ENCODE measurements at places on chromosomes 1 and 21.
A peak's percentile ranks its signal among the peaks of the same experiment; 100 is the strongest.

DNA sequence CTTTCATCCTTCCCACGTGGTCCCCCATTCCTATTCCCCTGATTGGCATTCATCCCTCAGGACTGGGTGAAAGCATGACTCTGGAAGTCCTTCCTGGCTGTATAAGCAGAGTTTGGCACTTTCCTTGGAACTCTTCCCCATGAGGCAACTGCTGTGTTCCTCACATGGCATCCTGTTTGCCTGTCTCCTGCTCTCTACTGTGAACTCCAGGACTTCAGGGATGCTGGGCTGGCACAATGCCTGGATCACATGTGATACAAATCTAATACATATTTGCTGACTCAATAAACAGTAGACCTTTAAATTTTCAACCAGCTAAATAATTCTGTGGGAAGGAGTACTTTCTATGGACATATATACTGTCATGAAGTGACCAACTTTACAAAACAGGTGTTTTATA is 46.8 kb upstream of the EDEM3 start:
- no peak for DNase-seq

DNA sequence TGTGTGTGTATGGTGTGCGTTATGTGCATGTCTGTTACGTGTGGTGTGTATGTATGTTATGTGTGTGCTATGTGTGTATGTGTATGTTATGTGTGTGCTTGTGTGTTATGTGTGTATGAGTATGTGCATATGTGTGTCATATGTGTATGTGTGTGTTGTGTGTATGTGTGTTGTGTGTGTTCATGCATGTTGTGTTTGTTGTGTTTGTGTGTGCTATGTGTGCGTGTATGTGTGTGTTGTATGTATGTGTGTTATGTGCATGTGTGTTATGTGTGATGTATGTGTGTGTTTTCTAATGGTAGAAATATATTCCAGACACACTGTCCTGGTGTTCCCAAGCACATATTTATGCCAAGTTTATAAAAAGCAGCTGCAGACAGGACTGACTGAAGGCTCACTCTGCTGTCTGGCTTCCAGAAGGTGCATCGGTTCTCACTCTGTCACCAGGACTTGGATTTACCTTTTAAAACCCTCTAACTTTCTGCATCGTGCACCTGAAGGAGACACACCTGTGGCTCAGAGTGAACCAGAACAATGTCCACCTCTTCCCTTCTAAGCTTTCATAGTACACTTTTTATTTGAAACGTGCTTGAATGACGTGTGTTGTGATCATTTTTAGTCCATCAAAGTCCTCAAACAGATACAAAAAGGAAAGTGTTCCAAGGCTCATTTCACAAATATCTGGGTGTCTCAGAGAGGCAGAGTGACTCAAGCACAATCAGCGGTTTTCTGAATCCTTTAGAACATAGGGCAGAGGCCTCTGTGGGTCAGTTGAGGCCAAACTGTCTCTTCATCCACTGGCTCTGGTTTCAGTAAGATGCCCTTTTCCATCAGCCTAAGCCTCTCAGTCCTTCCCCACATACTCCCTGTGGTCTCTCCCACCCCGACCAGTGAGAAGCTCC is 49.9 kb downstream of the TOMM20 start:
- DNase-seq, result peak; percentile 72

GRCh38 chr1:193143285-193143684 is 21.5 kb downstream of the CDC73 start:
- no peak for DNase-seq

GRCh38 chr1:181184621-181185020 is 96.1 kb downstream of the IER5 start:
- no peak for DNase-seq

Data from inflammatory macrophage treated with lipopolysaccharide for 4 hours (primary cell).